NCI-H187 (cell line): ENCODE measurements at places on chromosomes 7 and 10.

- no peak for DNase-seq
Measured at GRCh38 chr7:132933072-132933458, 148.8 kb downstream of the CHCHD3 start.

DNA sequence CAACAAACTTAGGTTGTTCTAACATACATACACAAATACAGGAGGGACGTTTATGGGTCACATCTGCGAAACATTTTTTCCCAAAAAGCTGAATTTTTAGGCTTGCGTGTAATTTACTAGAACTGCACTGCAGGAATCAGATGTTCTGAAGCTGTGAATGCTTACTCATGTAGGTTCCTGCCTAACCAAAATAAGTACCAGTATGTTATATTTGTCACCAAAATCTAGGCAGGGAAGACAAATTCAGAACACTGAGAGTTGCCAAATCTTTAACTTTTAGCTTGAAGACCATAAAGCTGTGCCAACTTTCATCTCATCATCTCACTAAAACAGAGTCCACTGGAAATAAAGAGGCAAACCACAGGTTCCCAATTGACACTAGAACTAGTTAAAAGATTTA is 5.7 kb downstream of the UBE2H start:
- no peak for DNase-seq

DNA sequence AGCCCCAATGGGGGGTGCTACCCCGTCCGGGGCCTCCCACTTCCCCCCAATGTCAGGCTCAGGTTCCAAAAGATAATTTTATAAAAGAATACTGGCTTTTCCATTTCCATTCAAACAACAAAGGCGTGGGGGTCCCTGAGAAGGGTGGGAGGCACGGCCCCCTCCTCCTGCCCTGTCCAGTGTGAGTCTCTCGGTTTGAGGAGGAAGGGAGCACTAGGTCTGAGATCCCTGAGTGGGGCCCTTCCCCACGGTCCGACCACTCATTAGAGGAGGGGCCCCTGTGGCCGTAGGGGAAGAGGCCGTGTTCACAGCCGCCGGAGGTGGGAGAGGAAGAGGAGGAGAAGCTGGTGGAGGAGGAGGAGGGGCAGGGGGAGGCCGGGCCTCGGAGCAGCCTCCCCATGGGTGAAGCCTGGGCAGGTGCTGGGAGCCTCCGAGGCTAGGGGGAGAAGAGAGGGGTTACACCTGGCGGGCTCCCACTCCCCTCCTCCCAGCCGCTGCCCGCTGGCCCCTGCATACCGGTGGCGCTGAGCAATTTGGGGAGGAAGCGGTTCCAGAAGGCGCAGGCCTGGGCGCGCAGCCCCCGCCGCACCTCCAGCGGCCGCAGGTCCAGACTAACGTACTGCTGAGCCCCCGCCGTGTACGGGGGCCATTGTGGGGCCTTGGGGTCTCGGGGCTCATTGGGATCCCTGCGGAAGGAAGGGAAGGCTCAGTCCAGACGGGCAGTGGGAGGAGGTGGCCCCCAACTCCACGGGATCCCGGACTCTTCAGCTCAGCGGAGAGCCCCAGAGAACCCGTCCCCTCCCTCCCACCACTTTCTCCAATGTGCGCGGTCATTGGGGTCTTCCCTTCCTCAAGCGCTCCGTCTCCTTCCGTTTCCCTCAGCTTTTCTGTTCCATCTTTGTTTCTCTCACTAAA is 1.4 kb upstream of the UFSP1 start:
- no peak for DNase-seq

GRCh38 chr7:73703757-73704639 is 15.5 kb downstream of the STX1A start:
- DNase-seq = peak; percentile 50

- DNase-seq = no peak
Measured at GRCh38 chr10:122344741-122345258, 29.7 kb upstream of the PLEKHA1 start.

- DNase-seq = no peak
Measured at GRCh38 chr7:79709574-79710409, 256.3 kb upstream of the MAGI2 start.

- DNase-seq = no peak
Measured at GRCh38 chr7:104894726-104895521, 119.1 kb upstream of the KMT2E start.

- DNase-seq = no peak
Measured at GRCh38 chr7:37476881-37477450, 28.3 kb upstream of the ELMO1 start.

GRCh38 chr10:118563373-118563890 is 32.0 kb downstream of the PRLHR start:
- no peak for DNase-seq

DNA sequence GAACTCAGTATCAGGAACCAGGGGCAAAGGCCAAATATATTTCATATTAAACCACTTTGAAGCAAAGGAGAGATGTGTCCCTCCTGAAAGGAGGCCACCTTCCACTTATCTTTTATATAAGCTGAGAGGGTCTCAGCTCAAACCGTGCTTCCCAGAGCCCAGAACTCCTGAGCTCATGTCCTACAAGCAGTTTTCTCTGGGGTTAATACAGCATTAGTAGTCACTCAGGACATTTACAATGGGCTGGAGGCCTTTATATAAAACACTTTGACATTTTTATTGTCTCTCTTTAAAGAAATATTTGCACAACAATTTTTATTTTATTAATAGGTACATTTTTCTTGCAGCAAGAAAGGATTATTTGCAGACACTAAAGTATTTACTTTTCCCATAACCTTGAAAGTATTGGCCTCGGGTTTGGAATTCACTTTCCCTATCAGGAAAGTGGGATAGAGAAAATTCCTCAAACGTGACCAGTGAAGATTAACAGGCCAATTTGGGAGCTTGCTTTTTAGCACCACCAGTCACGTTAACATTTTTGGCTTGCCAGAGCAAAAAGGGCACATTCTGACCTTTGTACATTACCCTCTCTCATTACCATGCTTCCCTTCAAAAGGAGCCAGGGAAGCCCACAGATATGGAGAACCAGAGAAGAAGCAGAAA is 464.9 kb upstream of the NRP1 start:
- DNase-seq = no peak

GRCh38 chr10:96641396-96642295 is 54.8 kb upstream of the TM9SF3 start:
- DNase-seq = no peak

DNA sequence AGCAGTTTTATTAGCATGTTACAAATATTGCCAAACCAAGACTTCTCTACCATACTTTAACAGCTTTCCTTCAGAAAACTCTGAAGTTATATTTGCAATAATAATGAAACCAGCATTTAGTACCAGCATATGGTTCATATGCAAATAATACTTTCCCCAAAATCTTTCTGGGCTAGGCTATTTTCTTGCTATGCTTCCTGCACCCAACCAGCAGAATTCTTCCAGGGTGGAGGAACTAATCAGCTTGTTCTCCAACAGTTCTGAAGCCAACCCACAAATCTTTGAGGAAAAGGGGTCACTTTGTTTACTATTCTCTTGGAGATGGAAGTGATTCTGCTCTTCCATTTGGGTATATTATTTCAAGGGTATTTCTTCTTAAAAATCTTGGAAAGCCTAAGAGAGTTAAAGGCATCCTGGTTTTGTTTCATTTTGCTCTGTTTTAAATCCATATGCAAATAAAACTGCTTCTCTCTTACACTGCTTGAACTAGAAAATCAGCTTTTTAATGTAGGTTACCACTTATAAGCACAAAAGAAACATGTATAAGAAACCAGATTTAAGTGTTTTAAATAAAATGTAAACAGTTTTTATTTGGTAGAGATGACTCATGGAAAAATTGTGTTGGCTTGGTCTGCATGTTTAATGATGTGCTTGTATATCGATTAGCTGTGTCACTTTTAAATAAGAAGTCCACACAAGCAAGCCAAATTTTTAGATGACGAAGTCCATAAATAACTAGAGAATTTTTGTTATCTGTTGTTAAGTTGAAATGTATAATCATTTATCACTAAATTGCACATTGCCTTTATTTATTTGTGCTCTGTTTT is 103.7 kb downstream of the HECTD2 start:
- DNase-seq = no peak

GRCh38 chr7:34675749-34676374 is 17.8 kb downstream of the NPSR1 start:
- DNase-seq = no peak

DNA sequence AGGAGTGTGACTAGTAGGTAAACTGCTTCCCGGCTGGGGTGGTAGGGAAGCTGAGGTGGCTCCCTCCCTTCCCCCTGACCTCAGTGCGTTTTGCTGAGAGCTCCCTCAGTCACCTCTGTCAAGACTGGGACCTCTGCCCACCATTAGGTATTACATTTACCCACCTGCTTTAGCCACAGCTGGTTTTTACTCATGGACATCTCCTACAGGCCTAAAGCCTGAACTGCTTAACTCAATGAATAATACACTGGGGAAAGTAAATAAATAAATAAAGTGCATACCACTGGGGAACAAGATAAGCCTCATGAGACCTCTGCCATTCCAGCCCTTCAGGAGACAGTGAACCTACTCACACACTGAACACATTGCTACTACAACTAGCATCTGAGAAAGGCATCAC is 38.9 kb upstream of the CDK13 start:
- DNase-seq = no peak

GRCh38 chr10:87702973-87703294 is 43.3 kb downstream of the PAPSS2 start:
- DNase-seq = no peak

GRCh38 chr10:17735166-17735941 is 16.6 kb upstream of the TMEM236 start:
- DNase-seq = no peak

- no peak for DNase-seq
Measured at GRCh38 chr7:101216860-101217387, 457 bp downstream of the PLOD3 start.

- no peak for DNase-seq
Measured at GRCh38 chr10:132010483-132010882, 28.8 kb upstream of the BNIP3 start.

DNA sequence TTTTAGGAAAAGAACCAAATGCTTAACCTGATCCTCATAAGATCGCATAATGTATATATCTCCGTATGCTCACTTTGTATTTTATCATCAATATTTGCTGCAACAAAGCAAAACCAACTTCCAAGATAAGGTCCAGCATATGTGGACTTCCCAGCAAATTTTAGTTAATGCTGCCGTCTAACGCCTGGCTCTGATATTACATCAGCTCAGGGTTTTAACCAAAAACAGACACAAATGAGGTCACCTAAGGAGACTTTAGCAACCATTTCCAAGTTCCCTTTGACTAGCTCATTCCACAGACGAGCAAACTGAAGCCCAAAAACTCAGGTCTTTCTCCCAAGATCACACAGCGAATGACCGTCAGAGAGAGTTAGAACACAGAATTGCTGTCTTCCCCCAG is 59.4 kb upstream of the UCN3 start:
- no peak for DNase-seq

- no peak for DNase-seq
Measured at GRCh38 chr7:66143876-66144332, 29.3 kb downstream of the CRCP start.

- no peak for DNase-seq
Measured at GRCh38 chr7:45077579-45077978, 11.2 kb downstream of the NACAD start.

- DNase-seq = no peak
Measured at GRCh38 chr10:75071756-75072155, 39.7 kb upstream of the SAMD8 start.

GRCh38 chr10:51217505-51217904 is 143.2 kb downstream of the PRKG1 start:
- DNase-seq = no peak

- DNase-seq = no peak
Measured at GRCh38 chr10:88987243-88987725, 3.3 kb upstream of the FAS start.

DNA sequence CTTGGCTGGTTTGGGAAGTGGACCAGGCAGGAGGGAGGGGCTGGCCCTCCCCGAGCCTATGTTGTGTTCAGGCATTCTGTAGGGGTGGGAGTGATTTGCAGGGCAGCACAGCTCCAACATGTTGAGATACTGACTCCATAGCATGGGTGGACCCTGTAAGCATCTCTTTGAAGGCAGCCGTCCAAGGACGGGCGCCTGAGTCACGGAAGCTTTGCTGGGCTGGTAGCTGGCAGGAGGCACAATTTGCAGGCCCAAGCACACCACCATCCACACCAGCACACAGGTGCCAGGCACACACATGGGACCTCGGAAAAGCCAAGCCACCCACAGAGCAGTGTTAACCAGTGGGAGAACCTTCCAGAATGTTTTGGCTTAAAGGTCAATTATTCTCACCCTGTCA is 505.1 kb upstream of the FOXK1 start:
- DNase-seq = no peak

- DNase-seq = no peak
Measured at GRCh38 chr10:7626283-7626682, 40.5 kb downstream of the ITIH5 start.

DNA sequence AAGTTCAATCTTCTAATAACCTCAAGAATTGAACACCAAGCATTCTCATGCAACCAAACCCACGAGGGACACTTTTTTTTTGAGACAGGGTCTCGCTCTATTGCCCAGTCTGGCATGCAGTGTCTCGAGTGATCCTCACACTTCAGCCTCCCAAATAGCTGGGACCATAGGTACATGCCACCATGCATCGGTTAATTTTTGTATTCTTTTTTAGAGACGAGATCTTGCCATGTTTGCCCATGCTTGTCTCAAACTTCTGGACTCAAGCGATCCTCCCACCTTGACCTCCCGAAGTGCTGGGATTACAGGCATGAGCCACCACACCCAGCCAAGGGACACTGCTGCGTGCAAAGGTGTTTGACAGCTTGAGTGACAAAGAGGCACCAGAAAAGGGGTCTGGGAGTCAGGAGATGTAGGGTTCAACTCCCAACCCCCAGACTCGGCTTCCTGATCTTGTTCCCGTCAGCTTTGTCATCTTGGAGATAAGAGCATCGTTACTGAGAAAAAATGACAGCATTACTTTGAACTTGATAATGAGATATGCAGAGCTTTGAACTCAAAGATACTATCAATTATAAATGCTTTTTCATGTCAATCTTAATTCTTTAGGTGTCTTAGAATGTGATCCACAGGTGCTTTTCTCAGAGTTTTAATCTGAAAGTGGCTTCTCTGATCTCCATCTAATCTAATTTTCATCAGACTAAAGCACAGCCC is 1.6 kb upstream of the CYTH3 start:
- no peak for DNase-seq
